ENCODE measurements at places on chromosomes 4 and X. TPM values are rescaled to one million over a fixed set of nuclear protein-coding genes. Genes with fewer than 3 reads are reported as not detected.

Gene GUCY1A1
- total RNA-seq, result not detected

Gene GPC3
- total RNA-seq, result 0.39 TPM

GRCh38 chr4:47482326-47482725 is 2.7 kb upstream of the ATP10D start:
- H3K36me3 ChIP-seq, result no peaks in the 10 kb centered on the region
- H3K27me3 ChIP-seq, result peaks cover 2% of the 10 kb centered on the region
- no peak overlapping the region for H3K4me3 ChIP-seq
- no peak overlapping the region for H3K27ac ChIP-seq

GRCh38 chr4:55921093-55921492 is 27.7 kb upstream of the CEP135 start:
- no peak overlapping the region for H3K27ac ChIP-seq
- H3K4me1 ChIP-seq, result no peaks in the 10 kb centered on the region
- no peaks in the 10 kb centered on the region for H3K27me3 ChIP-seq
- no peak for DNase-seq

DNA sequence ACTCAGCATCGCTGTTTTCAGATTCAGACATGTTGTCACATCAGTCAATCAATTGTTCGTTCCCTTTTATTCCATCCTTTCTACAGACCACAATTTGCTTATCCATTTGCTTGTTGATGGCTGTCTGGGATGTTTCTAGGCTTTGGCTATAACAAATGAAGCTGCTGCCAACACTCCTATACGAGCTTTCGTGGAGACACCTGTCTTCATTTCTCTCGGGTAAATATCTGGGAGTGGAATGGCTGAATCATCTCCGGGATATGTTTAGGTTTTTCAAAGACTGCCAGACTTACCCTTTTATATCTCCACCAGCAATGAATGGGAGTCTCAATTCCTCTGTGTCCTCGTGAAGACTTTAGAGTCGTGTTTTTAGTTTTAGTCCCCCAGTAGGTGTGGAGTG is 118.9 kb downstream of the SORCS2 start:
- H3K4me3 ChIP-seq, result no peak overlapping the region
- DNase-seq, result no peak
- H3K27me3 ChIP-seq, result peaks cover 12% of the 10 kb centered on the region

GRCh38 chr4:144787365-144788258 is 141.7 kb downstream of the HHIP start:
- no peak for DNase-seq
- H3K4me1 ChIP-seq, result no peaks in the 10 kb centered on the region
- no peak overlapping the region for H3K4me3 ChIP-seq
- H3K27ac ChIP-seq, result no peak overlapping the region
- no peaks in the 10 kb centered on the region for H3K36me3 ChIP-seq

DNA sequence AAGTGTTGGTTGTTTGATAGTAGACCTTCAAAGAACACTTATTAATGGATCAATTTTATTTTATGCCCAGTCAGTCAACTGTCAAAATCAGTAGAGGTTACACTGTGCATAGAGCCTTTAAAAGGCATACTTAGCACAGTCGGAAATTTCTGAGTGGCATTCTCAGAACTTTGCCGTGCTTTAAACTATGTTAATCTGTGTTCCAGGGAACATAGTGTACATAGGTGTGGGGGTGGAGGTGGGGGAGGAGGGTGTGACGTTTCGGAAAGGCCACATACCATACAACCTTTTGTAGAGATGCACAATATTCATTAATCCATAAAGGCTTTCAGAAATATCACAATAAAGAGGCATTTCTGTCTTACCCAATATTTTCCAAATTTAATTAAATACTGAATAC is 75.8 kb downstream of the RS1 start:
- peaks cover 2% of the 10 kb centered on the region for H3K36me3 ChIP-seq
- H3K27ac ChIP-seq, result no peak overlapping the region
- no peaks in the 10 kb centered on the region for H3K4me1 ChIP-seq
- no peaks in the 10 kb centered on the region for H3K27me3 ChIP-seq
- DNase-seq, result no peak

DNA sequence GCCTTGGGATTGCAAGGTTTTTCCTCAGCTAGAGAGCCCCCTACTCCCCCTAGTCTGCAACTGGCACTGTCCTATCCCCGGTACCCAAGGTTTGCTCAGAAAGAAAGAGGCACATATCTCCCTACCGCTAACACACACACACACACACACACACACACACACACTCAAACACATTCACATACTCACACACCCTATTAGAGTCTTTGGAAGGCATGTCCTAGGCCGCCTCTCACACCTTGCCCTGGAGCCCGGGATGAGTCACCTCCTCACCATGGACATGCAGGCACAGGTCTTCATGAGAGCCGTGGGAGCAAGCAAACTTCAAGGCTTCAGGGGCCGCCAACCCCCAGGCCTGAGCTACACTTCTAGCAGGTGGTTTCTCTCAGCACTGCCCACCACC is 49.2 kb downstream of the PJA1 start:
- no peak overlapping the region for H3K27ac ChIP-seq
- H3K4me3 ChIP-seq, result no peak overlapping the region
- H3K4me1 ChIP-seq, result no peaks in the 10 kb centered on the region
- no peaks in the 10 kb centered on the region for H3K36me3 ChIP-seq
- DNase-seq, result no peak

DNA sequence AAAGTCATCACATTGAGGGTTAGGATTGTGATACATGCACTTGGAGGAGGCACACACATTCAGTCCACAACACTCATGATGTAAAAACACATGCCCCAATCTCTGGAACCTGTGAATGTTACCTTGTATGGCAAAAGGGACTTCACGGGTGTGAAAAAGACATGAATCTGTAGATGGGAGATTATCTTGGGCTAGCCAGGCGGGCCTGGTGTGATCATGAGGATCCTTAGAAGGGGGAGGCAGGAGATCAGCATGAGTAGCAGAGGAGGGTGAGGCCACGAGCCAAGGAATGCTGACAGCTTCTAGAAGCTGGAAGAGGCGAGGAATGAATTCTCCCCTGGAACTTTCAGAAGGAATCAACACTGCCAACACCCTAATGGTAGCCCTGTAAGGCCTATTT is 77.5 kb upstream of the ENPP6 start:
- H3K27me3 ChIP-seq, result peaks cover 3% of the 10 kb centered on the region
- peaks cover 10% of the 10 kb centered on the region for H3K4me1 ChIP-seq
- DNase-seq, result no peak
- H3K4me3 ChIP-seq, result no peak overlapping the region

DNA sequence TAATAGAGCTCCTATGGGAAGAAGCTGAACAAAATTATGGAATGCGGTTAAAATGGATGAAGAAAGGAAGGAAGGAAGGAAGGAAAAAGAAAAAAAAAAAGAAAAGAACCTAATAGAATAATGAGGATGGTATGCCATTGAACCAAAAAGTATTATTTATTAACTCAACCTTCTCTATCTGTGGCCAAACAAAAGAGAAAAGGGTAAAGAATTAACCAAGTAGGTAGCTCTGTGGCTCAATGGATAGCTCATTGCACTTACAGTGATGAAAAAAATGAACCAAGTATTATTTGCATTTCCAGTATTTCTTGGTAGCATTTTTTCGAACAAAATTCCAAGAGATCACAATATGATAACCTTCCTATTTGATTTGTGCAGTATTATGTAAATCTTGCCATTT is 56.9 kb upstream of the SLC39A8 start:
- H3K27ac ChIP-seq, result no peak overlapping the region
- DNase-seq, result no peak
- H3K36me3 ChIP-seq, result no peaks in the 10 kb centered on the region
- no peaks in the 10 kb centered on the region for H3K27me3 ChIP-seq
